ENCODE measurements at places on chromosomes 16 and 17.

DNA sequence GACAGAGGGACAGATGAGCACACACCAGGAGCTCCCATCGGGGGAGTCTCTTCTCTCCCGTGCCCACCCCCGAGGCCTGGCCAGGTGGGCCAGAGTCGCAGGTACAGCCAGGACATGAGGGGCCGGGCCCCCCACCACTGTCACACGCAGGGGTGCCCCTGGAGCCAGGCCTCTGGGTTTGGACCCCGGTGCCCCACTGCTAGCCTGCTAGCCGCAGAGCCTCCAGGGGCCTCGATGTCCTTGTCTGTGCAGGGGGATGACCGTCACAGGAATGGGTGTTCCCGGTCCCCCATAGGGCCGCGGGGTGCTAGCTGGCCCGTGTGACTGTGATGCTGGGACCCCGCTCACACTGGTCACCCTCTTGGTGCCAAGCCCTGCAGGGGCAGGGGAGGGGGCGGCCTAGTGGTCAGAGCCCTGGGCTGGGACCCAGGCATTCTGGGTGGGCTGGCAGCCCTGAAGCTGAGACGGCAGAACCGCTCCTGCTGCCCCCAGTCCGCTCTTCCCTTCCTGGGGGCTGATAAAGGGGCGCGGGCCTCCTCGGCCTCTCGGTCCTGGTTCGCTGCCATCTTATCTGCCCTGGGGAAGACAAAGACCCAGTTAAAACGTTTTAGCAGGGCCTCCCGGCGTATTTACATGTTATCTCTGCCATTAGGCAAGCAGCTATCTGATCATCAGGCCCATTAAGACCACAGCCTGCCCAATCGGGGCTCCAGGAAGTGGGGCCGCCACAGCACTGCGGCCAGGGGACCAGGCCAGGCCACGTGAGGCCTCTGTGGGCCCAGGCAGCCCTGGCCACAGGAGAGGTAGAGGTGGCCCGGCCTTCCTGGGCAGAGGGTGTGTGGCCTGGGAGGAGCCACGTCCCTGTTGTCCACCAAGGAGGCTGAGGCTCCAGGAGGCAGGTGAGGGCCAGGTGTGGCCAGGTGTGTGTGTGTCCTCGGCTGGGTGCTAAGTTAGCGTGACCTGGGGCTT, 57.2 kb upstream of the ZC3H18 start:
- no peak for DNase-seq

GRCh38 chr16:1978476-1979120, 2.7 kb downstream of the NOXO1 start:
- DNase-seq, result no peak

- DNase-seq, result no peak
Measured at GRCh38 chr16:10965440-10966061, 21.2 kb downstream of the CLEC16A start.

DNA sequence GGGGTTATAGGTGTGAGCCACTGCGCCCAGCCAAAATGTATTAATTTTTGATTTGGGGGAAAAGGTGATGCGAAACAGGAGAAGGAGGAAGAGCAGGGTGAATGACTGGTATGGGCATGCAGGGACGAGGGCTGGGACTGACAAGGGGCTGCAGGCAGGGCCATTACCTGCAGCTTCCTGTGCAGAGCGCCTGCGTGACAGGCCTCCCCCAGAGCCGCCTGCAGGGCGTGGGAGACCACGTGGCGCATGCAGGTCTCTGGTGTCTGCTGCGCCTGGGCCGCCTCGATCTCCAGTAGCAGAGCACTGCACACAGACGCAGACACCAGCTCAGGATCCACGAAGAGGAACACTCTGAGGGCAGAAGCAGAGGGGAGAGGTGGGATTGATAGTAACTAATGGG, 32.4 kb downstream of the PIK3R6 start:
- no peak for DNase-seq

DNA sequence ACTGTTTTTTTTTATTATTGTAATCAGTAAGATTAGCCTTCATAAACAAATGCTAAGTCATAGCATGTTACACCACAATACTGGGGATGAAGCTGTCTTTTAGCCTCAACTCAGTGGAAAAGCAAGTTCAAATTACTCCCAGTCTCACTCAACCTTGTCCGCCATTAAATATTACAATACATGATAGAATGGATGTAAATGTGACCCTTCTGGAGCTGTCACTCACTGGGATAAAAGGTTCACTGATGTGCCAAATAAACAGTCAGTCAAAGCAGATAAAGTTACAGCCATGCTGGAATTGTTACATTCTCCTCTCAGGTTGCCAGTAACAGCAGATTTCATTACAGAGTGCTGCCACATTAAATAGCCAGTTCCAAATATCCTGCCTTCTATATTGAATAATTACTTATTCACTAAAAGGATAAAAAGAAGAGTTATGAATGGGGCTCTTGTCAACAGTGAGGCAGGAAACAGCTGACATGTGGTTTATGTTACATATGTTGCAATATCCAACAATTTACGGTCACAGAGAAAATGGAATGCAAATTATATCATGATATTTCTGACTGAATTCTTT, 53.4 kb downstream of the BRIP1 start:
- peak; percentile 16 for DNase-seq

- no peak for DNase-seq
Measured at GRCh38 chr16:55443434-55444346, 35.3 kb upstream of the MMP2 start.

DNA sequence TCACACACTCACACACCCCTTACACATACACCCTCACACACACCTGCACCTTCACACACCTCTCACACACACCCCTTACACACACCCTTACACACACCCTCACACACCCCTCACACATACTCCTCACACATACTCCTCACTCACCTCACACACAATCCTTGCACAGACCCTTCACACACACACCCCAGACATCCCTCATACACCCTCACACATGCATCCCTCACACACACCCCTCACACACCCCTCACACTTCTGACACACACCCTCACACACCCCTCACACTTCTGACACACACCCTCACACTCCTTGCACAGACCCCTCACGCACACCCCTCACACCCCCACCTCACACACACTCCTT, 23.9 kb downstream of the C17orf67 start:
- DNase-seq, result no peak

GRCh38 chr16:22813223-22813947, 577 bp upstream of the HS3ST2 start:
- DNase-seq, result peak; percentile 71

GRCh38 chr17:79464318-79465010, 146.4 kb downstream of the RBFOX3 start:
- DNase-seq, result no peak

GRCh38 chr16:62596125-62596524, 559.9 kb upstream of the CDH8 start:
- no peak for DNase-seq
